ENCODE measurements at places on chromosomes 3 and 15.

GRCh38 chr3:79009861-79010260 is 757.9 kb downstream of the ROBO1 start:
- no peak for DNase-seq

- DNase-seq, result peak; percentile 37
Measured at GRCh38 chr15:96849271-96849900, 518.9 kb downstream of the NR2F2 start.

- DNase-seq, result no peak
Measured at GRCh38 chr3:108755686-108756085, 1.5 kb downstream of the RETNLB start.

DNA sequence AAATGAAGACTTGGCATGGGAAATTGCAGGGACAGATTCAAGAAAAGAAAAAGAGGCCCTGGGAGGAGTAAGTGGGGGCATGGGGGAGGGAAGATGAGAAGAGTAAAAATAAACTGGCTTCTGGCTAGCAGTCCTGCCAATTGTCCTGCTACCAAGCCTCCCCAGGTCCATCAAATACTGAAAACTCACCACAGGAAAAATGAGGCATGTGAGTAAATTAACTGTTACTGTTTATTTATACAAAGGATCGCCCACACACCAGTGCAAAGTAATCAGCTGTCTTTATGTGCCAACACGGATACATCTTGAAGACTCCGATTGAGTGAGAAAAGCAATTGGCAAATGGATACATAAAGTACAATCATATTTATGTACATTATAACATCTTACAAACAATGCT is 10.7 kb upstream of the KLHL25 start:
- DNase-seq, result no peak

GRCh38 chr15:87716422-87716821 is 540.1 kb downstream of the NTRK3 start:
- no peak for DNase-seq

DNA sequence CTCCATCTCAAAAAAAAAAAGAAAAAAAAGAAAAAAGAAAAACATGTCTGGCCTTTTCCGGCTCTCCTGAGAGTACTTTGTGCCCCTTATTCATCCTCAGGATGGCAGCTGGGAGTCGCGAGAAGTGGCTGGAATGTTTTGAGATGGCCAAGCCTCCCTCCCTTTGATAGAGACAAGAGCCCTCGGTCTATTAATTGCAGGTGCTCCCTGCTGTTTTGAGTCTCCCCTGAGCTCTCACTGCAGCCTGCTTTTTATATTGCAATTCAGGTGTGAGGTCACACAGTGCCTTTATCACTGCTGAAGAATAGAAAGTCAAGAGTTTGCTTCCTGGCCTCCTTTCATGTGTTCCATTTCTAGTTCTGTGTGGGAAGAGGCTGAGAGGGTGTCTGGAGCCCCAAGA is 10.9 kb downstream of the CA12 start:
- no peak for DNase-seq

DNA sequence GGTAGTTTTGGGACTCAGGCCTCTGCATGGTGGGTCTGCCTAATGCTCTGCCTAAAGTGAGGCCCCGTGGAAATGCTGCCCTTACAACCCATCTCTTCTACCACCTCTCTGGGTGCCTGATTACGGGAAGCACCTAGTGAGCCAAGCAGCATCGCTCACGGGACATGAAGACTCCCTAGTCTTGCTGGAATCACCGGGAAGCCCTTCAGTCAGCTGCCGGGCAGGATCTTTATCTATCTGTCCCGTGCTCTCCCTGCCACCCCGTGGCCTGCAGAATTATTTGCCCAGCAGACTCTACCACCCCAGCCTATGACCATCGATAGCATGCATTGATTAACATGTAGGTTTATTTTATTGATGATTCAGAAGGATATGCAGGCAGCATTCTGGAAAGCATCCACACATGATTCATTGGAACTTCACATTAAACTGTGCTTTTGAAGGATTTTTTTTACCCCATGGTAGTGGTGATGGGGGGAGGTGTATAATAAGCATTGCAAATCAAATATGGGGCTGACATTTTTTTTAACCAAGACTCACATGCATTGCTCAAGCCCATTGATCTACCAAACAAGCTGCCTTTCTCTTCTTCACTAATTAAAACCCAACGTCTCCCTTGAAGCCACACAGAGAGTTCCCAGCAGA is 63.1 kb downstream of the ATP2B2 start:
- DNase-seq, result no peak

GRCh38 chr3:167502401-167502800 is 28.6 kb upstream of the SERPINI2 start:
- DNase-seq, result no peak

- DNase-seq, result no peak
Measured at GRCh38 chr15:38684440-38685010, 119.9 kb upstream of the RASGRP1 start.

GRCh38 chr15:42786978-42787377 is 50.0 kb upstream of the CDAN1 start:
- no peak for DNase-seq

DNA sequence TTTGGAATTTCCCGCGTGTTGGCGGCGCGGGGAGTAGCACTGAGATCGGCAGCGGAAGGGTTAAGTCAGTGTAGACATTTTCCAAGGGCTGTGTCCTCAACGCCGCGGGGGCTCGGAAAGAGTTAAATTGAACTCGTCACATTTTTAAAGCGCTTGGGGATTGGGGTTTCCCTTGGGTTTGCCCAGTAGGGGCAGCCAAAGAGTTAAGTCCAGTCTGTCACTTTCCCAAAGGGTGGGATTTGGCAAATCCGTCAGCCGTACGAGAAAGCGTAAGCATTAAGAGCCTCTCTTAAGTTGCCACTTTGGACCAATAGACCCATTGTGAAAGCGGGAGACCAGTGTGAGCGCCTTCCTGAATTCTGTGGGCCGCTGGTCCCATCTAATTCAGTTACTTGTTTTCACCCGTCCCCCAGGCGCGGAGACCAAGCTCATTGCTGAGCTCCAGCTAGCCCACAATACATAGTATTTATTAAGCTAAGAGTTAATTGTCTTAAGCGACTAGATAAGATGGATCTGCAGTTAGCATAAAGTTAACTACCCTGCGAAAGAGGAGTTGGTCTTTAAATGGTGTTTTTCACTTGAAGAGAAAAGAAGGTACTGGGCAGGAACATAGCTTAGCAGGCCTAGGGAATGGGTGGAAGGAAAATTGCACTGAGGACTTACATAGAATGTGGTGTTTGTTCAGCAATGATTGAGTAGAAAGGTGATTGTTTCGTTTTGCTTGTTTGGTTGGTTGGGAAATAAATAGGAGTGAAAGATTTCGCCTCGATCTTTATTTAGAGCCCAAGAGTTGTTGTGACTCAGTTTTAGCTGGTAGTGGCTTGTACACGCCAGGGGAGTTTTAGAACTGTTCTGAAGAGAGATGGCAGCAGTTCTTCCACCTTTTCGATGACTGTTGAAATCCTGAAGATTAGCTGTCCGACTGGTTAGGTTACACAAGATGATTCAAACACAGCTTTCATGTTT is 932 bp downstream of the ARL8B start:
- peak; percentile 79 for DNase-seq

GRCh38 chr3:150106740-150107428 is 136.2 kb upstream of the PFN2 start:
- DNase-seq, result peak; percentile 61

DNA sequence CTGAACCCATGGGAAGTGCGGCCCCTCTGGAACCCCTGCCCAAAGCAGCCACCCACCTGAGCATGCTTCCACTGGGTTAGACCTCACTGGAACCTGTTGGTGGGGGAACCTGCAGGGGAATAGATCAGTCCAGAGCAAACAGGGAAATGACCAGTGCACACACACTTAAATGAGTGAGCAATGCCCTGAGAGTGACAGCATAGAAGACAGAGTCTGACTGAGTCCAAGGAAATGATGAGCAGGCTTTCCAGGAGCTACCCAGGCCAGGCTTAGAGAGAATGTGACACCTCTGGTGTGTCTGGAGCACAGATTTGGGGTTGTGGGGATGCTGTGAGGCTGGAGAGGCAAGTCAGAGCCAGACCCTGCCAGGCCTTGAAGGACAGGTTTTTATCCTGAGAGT is 28.5 kb downstream of the PLA1A start:
- no peak for DNase-seq

DNA sequence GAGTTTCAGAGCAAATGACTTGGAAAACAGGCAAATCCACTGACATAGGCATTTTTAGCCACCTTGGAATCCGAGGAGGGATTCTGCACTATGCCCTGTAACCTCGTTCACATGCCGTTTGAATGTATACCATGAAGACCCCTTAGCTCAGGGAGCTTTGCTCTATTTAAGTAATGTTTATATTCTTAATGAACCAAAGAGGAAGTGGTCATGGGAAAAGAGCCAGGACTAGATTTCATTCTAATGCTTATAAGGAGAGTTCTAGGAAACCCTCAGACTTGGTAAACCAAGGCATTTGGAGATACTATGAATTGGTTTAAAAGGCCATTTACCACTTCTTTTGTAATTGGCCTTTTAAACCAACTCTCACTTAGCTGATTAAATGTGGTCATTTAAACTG is 178.9 kb downstream of the IGF1R start:
- no peak for DNase-seq

GRCh38 chr3:148840451-148840850 is 12.8 kb downstream of the CPB1 start:
- no peak for DNase-seq

DNA sequence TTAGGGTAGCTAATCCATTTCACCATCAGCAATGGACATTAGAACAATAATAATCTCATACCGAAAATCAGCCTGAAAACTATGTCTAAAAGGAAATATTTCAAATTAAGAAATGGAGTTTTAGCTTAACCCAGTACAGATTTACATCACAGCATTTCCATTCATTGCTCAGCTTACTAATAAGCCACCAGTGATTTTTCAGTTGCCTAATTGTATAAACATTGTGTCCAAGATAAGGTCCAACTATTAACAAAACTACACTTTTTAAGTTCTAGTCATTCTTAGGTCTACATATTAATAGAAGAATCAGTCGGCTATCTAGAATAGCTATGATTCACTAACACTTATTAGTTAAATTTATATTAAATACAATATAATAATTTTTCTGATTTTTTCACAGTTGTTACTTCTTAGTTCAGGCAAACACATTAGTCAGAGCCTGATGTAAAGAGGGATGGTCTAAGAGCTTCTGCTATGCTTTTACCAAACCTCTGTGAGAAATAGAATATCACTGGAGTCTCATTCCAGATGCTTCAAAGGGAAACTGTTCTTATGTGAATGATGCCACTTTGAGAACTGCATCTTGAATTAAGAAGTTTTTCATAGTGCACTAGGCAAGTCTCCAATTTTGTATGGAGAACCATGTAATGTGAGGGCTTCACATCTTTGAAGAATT is 74.1 kb downstream of the CMSS1 start:
- DNase-seq, result no peak

DNA sequence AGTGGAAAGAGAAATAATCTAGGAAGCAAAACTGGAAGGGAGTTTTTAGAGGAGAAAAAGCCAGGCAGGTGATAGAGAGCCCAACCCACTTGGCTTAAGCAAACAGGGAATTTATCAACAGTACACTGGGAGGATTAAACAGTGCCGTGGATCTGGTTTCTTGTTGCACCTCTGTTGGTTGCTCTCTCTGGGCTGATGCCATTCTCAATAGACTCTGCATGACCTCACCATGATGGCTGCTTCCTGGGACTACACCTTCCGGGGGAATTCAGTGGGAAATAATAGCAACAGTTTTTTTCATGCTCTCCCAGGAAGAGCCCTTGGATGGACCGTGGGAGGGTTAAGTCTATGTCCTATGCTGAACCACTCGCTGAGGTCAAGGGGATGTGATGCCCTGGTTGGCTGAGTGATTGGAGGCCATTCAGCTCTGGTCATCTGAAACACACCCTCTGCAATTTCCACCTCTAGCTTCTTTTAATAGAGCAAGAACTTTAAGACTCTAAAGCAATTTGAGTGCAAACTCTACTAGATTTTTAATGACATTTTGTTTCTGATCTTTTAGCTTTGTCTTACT is 74.2 kb downstream of the EPHB1 start:
- DNase-seq, result no peak

- peak; percentile 28 for DNase-seq
Measured at GRCh38 chr3:29144361-29144760, 136.5 kb upstream of the RBMS3 start.

GRCh38 chr15:35746121-35746520 is 200.2 kb upstream of the DPH6 start:
- peak; percentile 56 for DNase-seq

- no peak for DNase-seq
Measured at GRCh38 chr15:79035111-79035601, 55.4 kb downstream of the RASGRF1 start.

Data from lung microvascular endothelial cell (primary cell).